ENCODE measurements at places on chromosomes 11 and 22.

DNA sequence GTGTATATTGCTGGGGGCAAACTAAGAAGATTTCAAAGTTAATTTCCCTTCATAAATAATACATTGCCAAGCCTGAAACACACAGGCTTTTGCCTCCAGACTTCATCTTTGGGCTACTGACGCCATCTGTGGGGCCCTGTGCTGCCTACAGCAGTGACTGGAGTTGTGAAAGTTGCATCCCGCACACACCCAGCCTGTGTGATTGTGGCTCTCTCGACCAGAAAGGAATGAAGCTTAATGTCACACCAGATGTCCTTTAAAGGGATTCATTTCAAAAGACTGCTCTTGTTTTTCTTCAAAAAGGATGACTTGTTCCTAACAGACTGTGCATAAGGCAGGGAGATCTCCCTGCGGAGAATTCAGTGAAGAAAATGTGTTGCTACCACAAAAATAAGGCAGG lies 210.5 kb downstream of the FAM181B start:
- no peak for DNase-seq

- DNase-seq: no peak
Measured at GRCh38 chr22:26985931-26986782, 328.8 kb downstream of the MIAT start.

- no peak for DNase-seq
Measured at GRCh38 chr11:104325093-104325492, 161.1 kb upstream of the PDGFD start.

DNA sequence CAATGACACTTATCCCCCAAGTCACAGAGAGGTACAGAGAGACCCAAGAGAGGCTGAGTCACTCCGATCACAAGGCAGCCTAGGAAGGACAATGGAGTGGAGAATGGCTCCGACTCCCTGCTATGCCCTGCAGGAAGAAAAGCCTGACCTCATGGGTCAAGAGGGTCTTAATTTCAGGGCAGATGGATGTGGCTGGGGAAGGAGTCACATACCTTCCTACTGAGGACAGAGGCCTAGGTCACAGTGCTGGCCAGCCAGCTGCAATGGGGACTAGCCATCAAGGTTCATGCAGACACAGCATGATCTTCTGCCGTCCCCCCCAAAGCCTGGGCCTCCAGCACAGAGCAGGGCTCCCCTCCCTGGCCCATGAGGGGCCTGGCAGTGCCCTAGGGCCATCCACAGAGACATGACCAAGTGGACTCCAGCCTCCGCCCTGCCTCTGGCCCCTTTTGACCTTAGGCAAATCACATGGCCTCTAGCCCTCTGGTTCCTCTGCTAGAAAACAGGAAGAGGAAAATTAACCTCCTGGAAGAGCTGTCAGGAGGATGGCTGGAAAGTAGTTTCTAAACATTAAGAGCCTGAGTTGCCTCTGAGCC lies 1.8 kb downstream of the ARRB1 start:
- no peak for DNase-seq

DNA sequence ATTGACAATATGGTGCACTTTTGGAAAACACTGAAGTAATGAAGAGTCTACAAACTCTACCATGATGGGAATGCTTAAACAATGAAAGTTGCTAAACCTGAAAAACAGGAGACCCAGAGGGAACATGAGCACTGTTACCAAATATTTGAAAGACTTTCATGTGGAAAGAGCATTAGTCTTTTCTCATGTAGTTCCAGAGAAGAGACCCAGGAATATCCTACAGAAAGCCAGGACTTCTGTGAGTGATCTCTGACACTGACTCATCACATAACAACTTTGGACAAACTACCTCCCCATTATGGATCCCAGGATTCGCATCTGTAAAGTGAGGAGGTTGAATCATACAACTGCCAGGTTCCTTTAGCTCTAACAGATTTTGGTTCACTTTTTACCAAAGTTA lies 62.2 kb downstream of the FAM181B start:
- no peak for DNase-seq

- no peak for DNase-seq
Measured at GRCh38 chr11:117671370-117671769, 125.6 kb downstream of the DSCAML1 start.

- no peak for DNase-seq
Measured at GRCh38 chr22:24768537-24769374, 5.8 kb downstream of the PIWIL3 start.

GRCh38 chr22:20808844-20809243 lies 34.9 kb downstream of the SERPIND1 start:
- DNase-seq: no peak

DNA sequence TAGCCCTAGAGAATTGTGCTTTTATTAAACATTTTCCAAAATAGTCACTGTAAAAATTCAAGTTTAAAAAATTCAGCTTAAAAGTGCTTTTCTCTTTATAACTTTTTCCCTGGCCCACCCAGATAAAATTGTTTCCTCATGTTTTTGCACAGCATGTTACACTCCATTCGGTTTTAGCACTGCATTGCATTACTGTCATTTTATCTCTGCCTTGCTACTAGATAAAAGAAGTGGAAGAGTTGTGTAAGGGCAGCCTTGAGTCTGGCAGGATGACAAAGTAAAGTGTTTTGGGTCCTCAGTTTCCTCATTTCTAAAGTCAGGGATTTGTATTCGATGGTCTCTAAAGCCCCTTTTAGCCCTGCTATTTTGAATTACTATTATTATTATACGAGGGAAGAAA lies 99.8 kb downstream of the ATM start:
- DNase-seq: no peak

DNA sequence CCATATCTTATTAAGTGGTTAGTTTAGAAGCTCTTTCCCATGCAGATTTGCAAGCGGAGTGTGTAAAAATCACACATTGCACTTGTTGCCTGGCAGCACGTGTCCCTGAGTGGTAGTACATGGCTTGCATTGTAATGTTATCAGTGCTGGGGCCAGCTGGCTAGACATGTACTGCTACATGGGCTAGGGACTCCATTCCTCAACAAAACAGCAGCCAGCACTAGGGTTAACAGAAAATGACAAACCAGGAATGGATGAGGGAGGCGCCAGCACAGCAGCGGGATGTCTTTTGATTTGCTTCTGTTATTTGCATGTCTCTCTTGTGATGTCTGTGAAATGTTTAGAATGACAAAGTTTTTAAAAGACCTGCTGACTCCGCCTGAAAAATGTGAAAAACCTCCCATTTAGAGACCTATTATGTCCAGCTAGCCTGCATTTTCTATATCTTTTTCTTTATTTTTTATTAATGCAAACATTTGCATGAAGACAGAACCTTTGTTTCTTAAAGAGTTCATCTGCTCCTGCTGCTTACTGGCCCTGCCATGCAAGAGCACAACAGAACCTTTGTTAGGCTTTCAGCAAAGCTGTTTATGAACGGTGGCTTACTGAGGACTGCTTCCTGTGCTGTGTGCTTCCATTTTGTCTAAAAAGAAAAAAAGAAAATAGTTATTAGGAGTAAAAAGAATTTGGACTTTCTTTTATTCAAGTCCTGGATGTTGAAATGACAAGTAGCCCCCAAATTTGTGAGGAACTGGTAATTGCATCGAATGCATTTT lies 40.7 kb downstream of the CSTPP1 start:
- DNase-seq: no peak

DNA sequence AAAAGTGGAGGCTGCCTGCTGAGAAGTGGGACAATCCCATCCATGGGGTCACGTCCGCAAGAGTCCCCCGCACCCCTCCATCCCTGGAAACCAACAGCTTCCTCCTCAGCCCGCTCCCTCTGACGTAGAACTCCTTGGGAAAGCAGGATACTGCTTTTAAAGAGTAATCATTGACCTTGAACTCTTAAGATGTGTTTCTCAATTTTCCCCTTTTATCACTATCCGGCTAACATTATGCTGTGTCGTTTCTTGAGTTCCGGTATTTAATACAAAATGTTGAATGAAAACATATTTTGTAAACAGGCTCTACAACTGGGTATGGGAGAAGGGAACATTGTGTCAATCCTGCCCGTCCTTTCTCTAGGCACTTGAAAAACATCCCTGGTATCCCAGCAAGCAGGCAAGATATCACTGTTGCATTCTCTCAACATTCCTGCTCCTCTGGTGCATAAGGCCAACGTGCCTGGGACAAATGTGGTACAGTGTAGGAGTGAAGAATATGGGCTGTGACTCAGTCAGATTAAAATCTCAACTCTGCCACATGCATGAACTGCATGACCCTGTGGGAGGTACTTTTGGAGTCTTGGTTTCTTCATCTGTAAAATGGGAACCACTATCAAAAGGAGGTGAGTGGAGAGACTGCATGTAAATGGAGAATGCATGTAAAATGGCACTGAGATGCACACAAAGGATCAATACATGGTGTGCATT lies 52.8 kb downstream of the WT1 start:
- no peak for DNase-seq

- no peak for DNase-seq
Measured at GRCh38 chr11:111166598-111166997, 78.9 kb upstream of the POU2AF2 start.

DNA sequence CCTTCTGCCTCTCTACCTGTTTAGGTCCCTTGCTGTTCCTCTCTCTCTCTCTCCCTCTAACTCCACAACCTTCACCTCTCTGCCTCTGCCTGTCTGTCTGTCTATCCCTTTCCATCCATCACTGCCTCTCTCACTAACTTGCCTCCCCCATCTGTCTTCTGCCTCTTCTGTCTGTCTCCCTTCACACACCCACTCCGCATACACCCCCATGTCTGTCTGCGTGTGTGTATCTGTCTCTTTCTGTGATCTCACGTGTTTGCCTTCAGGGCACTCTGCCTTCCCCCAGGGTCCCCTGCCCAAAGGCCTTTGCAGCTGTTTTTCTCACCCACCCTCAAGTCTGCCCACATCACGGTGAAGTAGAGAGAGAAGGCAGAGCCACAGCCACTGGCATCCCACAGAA lies 7.9 kb downstream of the RTN4RL2 start:
- DNase-seq: no peak

DNA sequence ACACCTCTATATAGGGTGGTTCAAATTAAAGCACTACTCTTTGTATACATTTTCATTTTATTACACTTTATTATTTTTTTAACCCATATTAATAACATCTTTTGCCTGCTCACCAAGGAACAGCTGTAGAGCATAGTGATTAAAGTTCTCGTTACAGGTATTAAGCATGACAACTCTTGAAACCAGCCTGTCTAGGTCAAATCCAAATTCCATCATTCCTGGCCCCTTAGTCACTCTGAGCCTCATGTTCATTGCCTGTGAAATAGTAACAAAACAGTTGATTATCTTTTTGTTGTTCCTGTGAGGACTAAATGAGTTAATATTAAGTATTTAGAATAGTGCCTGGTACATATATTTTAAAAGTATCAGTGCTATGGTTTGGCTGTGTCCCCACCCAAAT lies 334.5 kb downstream of the RAB38 start:
- DNase-seq: no peak

- no peak for DNase-seq
Measured at GRCh38 chr11:128421577-128422330, 165.6 kb downstream of the ETS1 start.

DNA sequence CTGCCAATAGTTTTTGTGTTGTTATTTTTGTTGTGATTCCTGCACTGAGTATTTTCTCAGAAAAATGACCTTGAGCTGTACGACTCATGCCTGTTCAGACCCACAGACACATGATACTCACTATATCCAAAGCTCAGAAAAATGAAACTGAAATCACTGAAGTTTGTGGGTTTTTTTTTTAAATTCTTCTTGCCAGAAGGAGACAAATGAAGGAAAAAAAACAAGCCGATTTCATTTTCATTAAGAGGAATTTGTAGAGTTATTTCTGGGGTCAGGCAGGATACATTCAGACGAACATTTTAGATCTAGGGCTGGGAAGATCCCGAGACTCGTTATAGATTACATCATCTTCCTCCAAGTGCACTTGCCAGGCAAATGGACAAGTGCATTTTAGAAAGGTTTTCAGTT lies 60.4 kb downstream of the BMAL1 start:
- no peak for DNase-seq

GRCh38 chr11:72724851-72725723 lies 27.1 kb downstream of the ARAP1 start:
- DNase-seq: peak; percentile 59

GRCh38 chr22:37258005-37258752 lies 14.1 kb upstream of the RAC2 start:
- DNase-seq: no peak

GRCh38 chr11:130001461-130002351 lies 929 bp downstream of the PRDM10 start:
- DNase-seq: peak; percentile 19

DNA sequence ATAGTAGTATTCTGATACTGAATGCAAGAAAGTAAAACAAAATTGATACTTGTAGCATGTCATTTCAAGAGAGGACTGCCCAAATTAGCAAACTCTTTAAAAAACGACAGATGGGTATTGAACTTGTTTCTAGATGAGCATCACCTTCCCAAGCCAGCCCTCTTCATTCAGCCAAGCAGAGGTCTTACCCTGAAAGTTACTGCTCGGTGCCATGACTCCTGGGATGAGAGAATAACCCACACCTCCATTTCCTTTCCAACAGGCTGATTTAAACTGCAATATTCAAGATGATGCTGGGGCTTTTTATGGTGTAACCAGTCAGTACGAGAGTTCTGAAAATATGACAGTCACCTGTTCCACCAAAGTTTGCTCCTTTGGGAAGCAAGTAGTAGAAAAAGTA lies 84.5 kb upstream of the RASSF10 start:
- no peak for DNase-seq

GRCh38 chr22:45682064-45682463 lies 10.4 kb downstream of the ATXN10 start:
- no peak for DNase-seq

GRCh38 chr22:45891021-45891421 lies 85.9 kb downstream of the WNT7B start:
- no peak for DNase-seq

- no peak for DNase-seq
Measured at GRCh38 chr11:69374110-69374945, 80.4 kb downstream of the MYEOV start.

DNA sequence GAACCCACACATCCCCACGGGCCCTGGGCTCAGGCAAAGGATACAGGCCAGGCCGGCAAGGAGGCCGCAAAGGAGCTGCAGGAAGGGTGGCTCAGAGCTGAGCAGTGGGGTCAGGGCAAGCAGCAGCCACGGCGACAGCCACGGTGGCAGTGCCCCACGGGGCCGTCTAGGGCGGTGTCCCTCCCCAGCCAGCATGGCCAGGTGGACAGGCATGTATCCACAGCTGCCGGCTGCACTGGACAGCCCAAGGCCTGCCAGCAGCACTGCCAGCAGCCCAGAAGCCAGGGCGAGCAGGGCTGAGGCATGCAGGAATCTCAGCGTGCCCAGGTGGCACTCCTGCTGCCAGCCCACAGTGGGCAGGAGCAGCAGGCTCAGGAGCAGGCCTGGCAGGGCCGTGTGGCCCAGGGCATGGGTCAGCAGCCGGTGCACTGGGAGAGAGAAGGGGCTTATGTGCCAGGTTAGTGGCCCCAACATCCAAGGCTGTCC lies 3.9 kb downstream of the RHBDD3 start:
- DNase-seq: no peak

Data from stimulated activated CD4-positive, alpha-beta T cell treated with anti-CD3 and anti-CD28 coated beads, Interleukin-15, amount 100 ng/mL, for 1 hour (primary cell).